GM19239 (cell line): ENCODE measurements at places on chromosomes 16 and 17.

DNA sequence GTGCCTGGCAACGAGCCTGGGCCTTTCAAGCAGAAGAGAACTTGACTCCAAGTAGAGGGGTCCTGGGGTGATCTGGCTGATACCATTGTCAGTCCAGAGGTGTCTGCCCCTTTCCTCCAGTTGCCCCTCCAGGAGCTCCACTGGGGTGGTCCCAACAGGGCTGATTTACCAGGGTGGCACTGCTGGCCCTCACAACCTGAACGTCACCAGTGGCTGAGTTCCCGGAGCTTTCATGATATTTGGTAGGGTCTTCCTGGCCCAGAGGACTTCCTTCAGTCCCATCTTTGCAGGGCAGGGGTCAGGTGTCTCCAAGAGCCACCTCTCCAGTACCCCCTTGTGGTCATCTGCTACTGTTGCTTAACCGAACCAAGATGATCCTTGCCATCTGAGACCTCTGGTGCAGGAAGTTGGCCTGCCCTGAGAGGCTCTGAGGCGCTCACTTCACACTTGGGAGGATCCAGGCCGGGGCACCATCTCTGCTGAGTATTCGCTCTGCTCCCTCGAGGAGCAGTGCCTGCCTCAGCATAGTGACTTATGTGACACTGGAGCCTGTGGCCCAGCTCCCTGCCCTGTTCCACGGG is 3.5 kb downstream of the LIMD2 start:
- DNase-seq = no peak

DNA sequence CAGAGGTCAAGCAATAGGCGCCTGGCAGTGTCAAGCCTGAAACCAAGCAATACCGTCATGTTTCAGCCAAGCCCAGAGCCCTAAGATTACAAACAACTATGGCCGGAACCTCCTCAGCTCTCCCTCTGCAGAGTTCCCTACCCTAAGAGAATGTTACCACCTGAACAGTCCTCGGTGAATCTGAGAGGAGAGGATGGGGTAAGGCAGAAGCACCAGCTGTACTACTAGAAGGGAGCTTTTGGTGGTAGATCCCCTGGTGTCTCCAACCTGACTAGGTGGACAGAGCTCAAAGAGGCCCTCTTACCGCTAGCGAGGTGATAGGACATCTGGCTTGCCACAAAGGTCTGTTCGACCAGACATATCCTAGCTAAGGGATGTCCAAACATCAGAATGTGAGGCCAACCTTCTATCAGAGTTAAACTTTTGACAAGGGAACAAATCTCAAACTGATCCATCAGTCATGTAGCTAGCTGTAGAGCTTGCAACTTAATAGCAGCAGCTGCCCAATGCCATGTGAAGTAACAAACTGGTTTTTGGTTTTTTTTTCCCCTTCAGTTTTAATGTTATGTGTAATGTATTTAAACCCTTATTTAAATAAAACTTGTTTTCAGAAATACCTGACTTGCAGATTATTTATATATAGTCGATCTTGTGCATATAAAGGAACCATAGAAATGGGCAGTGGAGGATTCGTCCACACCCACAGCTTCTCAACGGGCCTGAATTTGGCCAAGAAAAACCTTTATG is 2.5 kb downstream of the EIF1 start:
- DNase-seq = no peak

DNA sequence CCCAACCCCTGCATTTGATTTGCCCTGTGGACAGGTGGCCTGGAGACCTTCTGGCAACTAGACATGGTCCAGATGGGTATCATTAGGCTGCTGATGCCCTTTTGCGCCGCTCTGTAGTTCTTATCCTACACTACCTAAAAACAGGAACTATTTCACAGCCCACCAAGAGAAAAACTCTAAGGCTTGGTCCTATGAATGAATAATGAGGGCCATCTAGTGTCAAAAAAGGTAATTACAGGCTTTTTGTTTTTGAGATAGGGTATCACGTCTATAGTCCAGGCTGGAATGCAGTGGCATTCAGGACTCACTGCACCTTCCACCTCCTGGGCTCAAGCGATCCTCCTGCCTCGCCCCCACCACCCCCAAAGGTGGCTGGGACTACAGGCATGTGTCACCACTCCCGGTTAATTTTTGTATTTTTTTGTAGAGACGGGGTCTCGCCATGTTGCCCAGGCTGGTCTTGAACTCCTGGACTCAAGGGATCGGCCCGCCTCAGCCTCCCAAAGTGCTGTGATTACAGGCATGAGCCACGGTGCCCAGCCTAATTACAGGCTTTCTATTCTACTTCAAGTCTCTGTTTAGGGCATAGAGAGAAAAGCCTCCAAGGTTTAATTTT is 20.9 kb downstream of the COIL start:
- peak; percentile 48 for DNase-seq

GRCh38 chr17:39808409-39808997 is 55.6 kb downstream of the IKZF3 start:
- no peak for DNase-seq

- DNase-seq = no peak
Observed at GRCh38 chr16:85096921-85097320, 15.4 kb downstream of the CIBAR2 start.

DNA sequence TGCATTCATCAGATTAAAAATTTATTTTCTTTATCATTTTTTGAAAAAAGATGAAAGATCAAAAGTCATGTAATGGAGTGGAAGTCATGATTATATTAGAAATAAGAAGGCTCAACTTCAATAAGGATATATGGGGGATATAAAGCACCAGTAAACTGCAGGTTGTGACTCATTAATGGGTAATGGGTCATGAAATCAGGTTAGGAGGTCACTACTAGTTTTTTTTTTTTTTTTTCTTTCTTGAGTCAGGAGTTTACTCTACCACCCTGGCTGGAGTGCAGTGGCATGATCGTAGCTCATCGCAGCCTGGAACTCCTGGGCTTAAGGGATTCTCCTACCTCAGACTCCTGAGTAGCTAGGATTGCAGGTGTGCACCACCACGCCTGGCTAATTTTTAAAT is 14.3 kb downstream of the EFCAB13 start:
- no peak for DNase-seq
